Astrocyte of the cerebellum (primary cell): ENCODE measurements at places on chromosomes 13 and 19.

DNA sequence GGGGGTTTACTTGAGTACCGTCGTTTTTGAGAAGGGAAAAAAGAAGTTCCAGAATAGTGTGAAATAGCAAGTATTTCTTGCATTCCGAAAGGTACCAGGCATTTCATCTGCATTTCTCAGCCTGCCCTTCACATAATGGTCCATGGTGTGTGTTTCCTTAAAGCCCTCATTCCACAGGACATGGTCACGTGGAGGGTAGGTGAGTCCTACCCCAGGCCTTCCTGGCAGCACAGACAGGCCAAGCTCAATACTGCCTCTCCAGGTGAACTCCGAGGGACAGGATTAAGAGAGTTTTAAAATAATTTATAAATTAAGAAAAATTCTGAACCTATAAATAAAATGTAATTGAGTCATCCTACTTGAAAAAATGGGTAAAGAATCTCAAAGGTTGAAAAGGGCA is 64.7 kb downstream of the TNFRSF19 start:
- DNase-seq, result no peak

- no peak for DNase-seq
Observed at GRCh38 chr19:46604781-46605355, 3.7 kb downstream of the CALM3 start.

GRCh38 chr13:110426735-110427134 is 119.7 kb downstream of the COL4A2 start:
- DNase-seq, result no peak

DNA sequence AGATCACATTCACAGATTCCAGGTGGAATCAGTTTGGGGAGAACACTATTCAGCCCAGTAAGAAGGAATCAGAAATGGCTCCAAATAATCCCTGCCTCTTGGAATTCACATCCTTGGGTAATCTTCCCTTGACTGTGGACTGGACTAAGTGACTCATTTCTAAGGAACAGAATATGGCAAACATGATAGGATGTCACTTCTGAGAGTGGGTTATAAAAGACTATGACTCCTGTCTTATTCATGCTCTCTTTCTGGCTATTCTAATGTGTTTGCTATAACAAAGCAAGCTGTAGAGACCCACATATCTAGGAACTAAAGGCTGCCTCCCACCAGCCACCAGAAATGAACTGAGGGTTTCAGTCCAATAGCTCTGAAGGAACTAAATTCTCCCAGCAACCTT is 37.8 kb downstream of the MBD3L2B start:
- no peak for DNase-seq

GRCh38 chr13:52638666-52639328 is 3.4 kb upstream of the HNRNPA1L2 start:
- no peak for DNase-seq

GRCh38 chr19:57759096-57759495 is 10.4 kb upstream of the ZNF586 start:
- no peak for DNase-seq

GRCh38 chr19:7744199-7744786 is 3.0 kb downstream of the CD209 start:
- DNase-seq, result no peak
